ENCODE measurements at places on chromosomes 6 and 20. TPM values are rescaled to one million over a fixed set of nuclear protein-coding genes. Genes with fewer than 3 reads are reported as not detected.

The LY6G6C gene
- total RNA-seq, result 0.25 TPM

The FOXC1 gene
- total RNA-seq, result not detected

The HSPA1L gene
- 2.6 TPM for total RNA-seq

The WDR27 gene
- 22.8 TPM for total RNA-seq
